ENCODE measurements at places on chromosomes 5 and 9. TPM values are rescaled to one million over a fixed set of nuclear protein-coding genes. Genes with fewer than 3 reads are reported as not detected.

- no peak for DNase-seq
Observed at GRCh38 chr5:17663182-17663581, 28.9 kb downstream of the TAF11L14 start.

DNA sequence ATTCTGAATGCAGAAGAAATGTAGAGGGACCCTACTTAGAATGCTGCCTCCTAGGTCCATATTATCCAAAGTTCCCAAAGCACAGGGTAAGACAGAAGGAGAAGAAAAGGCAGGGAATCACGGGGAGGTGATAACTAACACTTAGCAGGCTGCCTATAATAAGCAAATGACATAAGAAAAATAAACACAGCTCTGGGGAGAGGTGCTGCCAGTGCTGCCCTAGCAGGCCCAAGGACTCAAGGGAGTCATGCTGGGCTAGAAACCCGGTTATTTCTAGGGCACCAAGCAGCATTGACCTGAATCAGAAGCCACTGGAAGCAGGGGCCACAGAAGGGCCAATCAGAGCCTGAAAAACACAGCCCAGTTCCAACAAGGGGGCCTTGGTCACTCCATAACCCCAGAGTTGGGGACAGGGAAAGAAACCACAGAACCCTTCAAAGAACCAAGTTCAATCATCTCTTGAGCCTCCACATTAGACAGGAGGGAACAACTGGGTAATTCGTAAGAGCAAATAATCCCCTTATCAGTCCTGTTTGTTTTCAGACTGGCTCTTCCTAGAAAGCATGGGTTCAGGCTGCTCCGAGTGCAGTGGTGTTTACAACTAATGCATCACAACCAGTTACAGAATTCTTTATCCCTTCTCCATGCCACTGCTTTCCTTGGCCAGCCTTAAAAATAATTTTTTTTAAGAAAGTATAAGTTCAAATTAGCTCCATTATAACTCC, 24.0 kb downstream of the NRG2 start:
- DNase-seq = no peak

GRCh38 chr5:86118542-86118941, 499.2 kb upstream of the COX7C start:
- no peak for DNase-seq

PCBD2 gene
- total RNA-seq = 11.5 TPM

DNA sequence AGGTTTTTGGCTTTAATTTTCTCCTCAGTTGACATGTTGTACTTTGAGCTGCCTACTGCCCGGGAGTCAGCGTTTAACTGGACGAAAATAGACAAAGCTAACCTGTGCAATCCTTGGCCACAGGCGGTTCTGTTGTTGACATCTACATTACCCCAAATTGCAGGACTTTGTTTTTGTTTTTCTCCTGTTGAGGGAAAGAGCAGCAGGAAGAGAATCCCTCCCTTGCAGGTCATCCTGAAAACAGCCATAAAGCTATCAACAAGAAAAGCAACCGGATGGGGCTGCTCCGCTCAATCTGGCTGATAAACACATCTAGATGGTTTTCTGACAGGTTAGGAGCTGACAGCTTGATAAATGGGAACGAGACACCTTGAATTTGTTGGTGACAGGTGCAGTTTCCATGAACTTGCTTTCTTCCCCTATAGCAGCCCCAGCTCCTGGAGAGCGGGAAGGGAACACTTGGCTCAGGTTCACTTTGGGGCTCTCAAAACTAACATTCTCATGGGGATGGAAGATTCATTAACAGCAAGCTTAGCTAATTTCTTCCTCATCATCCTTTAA, 331.5 kb downstream of the SLIT3 start:
- no peak for DNase-seq
